Renal cortex interstitium (tissue), 15 donors: ENCODE measurements at places on chromosomes 11 and 22.
A peak's percentile ranks its signal among the peaks of the same experiment; 100 is the strongest.

DNA sequence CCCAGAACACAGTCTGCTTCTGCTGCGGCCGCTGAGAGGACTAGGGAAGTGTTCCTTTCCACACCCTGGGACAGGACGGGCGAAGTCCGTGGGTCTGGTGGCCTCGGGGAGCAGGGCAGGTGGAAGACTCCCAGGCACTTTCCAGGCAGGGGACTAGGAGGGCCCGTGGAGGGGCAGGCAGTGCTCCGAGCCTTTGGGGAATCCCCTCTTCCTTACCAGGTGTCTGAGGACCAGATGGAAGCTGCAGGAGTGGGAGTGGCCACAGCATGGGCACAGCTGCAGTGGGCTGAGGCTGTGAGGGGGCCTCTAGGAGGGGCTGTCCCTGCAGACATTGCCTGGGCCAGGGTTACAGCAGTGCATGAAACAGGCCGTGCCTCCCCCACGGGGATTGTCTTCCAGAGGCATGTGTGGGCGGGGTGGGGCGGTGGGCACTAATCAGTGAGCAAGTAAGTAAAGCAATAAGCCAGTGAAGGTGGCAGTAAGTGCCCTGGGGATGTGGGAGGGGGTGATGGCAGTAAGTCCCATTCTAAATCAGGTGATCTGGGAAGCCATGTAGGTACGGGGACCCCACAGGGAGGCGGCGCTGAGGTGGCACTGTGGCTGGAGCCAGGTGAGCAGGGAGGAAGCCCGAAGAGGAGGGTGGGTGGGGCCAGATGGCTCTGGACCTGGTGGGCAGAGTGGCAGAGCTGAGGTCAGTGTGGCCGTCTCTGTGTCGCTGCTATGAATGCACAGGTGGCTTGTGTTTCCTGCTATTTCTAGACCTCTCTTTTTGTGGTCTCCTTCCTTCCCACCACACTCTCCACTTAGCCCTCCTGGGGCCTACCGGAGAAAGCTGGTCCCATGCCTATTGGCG is 66.4 kb downstream of the CTTN start:
- no peak for DNase-seq

- peak; percentile 39 for DNase-seq
Observed at GRCh38 chr11:10540546-10540914, 457 bp downstream of the RNF141 start.

GRCh38 chr22:36640106-36640672 is 63.4 kb downstream of the CACNG2 start:
- DNase-seq: no peak

GRCh38 chr11:84398017-84398626 is 1112.0 kb upstream of the CCDC90B start:
- no peak for DNase-seq

DNA sequence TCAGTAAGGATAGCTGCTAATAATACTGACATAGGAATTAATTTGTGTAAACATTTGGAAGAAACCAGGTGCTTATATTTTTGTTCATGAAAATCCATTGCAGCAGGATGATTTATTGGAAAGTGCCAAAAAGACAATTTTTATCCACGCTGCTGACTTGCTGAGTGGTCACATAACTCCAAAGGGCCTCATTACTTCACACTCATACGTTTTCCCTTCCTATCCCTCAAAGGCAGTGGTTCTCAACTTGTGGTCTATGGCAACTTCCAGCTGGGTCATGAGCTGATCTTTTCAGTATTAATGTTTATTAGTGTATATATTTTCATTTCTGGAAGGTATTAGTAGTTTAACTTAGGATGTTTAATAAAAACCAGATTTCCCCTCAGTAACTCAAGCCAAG is 178.1 kb downstream of the UVRAG start:
- no peak for DNase-seq

DNA sequence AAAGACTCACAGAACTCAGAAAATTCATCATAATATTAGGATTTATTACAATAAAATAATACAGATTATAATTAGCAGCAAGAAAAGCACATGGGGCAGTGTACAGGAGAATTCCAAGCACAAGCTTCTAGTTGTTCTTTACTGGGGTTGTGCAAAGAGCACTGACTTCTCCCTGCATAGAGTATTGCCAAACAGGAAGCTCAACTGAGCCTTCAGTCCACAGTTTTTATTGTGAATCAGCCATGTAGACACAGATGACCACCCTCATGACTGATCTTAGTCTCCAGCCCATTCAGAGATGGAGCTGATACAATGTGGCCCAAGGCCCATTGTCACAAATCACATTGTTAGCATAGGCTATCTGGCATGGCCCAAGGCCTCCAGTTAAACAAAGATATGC is 798.9 kb downstream of the KCNA4 start:
- DNase-seq: no peak

GRCh38 chr22:20218326-20218872 is 49.7 kb downstream of the RTN4R start:
- DNase-seq: no peak

GRCh38 chr11:33575311-33575710 is 125.3 kb downstream of the C11orf91 start:
- DNase-seq: no peak

- DNase-seq: no peak
Observed at GRCh38 chr22:19891317-19892256, 36.9 kb upstream of the GNB1L start.

DNA sequence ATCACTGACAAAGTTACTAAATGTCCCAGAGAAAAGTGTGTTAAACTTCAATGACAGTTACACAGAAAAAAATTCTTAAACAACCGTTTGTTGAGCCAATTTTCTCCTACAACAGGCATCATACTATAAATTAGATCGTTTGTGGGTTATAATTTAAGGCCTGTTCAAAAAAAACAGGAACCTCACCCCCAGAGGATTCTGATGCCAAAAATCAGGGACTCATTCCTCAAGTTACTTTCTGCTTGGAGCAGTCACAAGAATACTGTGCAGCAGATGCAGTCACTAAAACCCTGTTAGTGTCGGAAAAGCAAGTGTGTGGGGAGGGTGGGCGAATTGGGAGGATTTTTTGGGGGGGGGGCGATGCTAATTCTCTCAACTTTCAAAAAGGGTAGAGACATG is 657 bp downstream of the CWC15 start:
- no peak for DNase-seq

- peak; percentile 48 for DNase-seq
Observed at GRCh38 chr11:12235947-12236743, 125.8 kb downstream of the MICAL2 start.

GRCh38 chr11:117668321-117668751 is 128.7 kb downstream of the DSCAML1 start:
- DNase-seq: no peak

DNA sequence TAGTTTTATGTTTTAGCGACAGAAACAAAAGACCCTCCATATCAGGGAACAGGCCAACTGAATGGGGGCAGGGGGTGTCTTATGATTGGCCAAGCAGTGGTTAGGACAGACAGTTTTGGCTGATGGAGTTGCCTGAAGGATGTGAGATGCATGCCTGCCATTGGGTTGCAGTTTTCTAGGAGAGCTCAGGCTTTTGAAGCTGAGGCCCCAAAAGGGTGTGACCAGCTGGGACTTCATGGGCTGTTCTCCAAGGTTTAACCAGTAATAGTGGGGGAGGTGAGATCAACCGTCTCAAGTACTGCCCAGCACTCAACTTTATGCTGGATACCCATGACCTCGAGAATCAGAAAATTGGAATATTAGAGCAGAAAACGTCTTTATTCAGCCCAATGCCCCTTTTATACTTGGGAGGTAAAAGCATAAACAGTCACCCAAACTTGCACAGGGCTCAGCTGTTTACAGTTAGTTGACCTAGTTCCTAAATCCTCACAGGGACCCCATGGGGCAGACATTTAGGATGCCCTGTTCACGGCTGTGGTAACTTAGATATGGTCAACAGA is 13.5 kb downstream of the DTX4 start:
- DNase-seq: no peak

DNA sequence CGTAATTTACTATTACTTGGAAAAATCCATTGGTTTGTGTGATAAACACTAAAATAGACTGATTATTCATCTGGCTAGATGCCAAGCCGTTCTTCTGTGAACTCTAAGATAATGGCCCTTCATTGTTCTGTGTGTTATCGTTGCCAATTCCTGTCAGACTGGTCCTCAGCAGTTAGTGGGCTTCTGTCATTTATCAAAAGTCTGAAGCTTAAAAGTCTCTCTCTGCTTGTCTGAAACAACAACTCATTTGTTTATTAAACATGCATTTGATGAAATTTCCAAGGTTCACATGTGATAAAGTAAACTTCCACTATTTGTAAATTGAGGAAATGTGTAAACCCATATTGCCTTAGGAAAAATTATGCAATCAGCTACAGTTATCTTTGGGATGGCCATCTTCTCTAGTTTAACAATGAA is 21.1 kb upstream of the RDX start:
- no peak for DNase-seq

GRCh38 chr22:20024225-20024624 is 3.3 kb downstream of the TANGO2 start:
- DNase-seq: no peak

DNA sequence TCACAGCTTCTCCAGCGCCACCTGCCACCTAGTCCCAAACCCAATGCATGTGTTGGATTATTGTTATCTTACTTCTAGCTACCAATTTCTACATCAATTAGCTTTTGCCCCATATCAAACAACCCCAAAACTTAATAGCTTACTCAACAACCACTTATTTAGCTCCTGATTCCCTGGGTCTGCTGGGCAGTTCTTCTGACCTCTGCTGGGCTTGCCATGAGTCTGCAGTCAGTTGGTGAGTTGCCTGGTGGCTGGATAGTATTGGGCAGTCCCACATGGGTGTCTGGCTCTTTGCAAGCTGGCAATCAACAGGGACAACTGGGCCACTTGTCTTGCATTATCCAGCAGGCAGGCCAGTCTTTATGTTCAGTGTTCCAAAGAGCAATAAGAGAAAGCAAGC is 13.6 kb upstream of the MS4A15 start:
- no peak for DNase-seq

DNA sequence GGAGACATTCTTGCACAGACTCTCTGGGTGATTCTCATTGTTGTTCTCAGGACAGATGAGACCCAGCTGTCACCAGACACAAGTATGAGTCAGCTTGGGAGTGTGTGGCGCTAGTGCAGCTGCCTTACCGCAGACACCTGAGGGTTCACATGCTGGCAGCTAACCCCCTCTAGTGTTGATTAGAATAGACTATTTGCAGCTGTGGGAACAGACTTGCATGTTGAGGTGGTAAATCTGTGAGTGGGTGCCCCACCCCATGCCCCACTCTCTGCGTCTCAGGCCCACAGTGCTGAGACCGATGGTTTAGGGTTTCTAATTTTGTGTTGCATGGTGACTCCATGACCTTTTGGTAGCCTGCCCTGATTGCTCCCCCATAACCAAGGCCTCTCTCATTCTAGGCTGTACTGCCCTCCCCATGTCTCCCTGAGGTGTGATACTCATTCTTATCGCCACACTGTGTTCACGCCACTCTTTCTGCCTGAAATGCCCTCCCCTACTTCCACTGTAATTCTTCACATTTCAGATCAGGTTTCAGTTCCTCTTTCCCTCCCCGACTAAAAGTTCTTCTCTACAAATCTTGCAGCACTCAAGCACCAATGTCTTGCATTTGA is 73.7 kb upstream of the KIRREL3 start:
- peak; percentile 48 for DNase-seq

- no peak for DNase-seq
Observed at GRCh38 chr22:42895087-42895486, 38.0 kb upstream of the ARFGAP3 start.

DNA sequence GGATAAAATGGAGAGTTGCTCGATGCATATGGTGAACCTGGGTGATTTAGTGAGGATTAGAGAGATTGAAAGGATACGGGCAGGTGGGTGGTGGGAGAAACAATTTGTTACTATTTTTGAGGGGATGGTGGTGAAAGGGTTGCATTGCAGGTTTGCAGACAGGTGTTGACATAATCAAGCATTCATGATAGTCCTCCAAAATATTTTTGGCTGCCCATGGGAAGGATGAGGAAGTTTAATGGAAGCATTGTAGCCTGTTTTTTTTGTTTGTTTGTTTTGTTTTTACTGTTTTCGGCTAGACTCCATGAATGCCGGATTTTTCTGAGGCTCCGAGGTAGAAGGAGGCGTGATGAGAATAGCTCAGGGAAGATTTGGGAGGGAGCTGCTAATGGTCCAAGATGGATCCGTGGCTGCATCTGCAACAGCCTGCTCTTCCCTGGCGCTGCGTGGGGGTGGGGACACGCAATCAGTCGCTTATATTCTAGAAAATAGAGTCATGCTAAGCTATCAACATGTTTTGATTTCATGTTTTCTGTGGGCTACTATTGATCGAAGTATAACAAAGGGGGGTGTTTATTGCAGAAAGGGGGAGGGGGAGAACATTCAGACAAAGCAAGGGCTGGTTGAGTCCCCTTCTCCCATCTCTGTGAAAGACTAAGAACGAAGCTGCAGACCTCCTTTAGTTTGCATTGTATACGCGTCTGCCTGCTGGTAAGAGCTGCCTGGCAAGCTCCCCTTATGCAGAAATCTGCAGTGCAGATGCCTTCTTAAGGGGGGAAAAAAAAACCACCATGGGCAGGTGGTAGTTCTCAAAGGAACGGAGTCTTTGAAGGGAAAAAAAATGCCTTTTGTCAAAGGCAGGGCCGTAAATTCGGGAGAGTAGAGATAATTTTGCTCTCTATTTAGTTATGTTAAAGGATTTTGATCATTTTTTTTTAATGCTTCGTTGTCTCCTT is 1.0 kb downstream of the RTN3 start:
- DNase-seq: peak; percentile 39
